ENCODE measurements at places on chromosomes 7 and 10. TPM values are rescaled to one million over a fixed set of nuclear protein-coding genes. Genes with fewer than 3 reads are reported as not detected.

DNA sequence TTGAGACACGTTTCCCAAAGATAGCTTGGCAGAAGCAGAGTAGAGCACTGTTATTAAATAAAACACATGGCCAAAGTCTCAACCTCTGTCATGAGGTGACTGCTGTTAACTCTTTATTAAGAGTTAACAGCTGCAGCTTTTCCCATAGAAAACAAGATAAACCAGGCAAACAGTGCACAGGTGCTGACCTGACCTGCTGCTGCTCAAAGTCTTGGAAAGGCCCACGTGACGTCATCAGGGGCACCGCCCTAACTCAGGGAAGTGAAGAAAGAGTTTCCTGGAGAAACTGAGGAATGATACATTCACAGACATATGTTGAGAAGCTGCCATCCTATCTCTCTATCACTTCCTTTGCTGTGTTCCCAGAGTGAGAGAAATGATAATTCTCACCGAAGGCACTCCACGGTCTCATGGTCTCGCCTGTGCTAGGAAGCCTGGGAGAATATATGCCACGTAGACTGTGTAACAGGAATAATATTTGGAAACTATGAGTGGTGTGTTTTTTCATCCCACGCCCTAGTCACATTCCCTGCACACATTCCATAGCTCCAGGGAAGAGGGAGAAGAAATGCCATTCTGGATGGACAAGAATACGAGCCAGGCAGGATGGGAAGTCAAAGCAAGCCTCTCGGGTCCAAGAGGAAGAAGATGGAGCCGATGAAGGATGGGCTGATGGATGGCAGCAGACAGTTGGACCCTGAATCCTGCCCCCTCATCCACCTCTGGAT lies 146.2 kb upstream of the NFE2L3 start:
- no peak for DNase-seq

- no peak for DNase-seq
Observed at GRCh38 chr7:27948861-27949260, 208.9 kb downstream of the TAX1BP1 start.

DNA sequence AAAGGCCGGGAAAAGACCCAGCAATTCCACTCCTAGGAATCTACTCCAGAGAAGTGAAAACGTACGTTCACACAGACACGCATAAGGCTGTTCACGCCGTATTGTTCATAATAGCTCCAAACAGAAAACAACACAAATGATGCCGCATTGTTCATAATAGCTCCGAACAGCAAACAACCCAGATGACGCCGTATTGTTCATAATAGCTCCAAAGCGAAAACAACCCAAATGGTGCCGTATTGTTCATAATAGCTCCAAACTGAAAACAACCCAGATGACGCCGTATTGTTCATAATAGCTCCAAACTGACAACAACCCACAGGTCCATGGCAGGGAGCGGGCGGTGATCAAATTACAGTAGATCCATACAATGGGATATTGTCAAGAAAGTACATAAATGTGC lies 85.2 kb upstream of the DNAAF5 start:
- no peak for DNase-seq

PKD2L1 gene
- total RNA-seq = not detected

- DNase-seq = no peak
Observed at GRCh38 chr7:22677680-22678079, 49.3 kb upstream of the IL6 start.

WASHC2A gene
- 46.7 TPM for total RNA-seq

ADAMTS14 gene
- 0.10 TPM for total RNA-seq

DNA sequence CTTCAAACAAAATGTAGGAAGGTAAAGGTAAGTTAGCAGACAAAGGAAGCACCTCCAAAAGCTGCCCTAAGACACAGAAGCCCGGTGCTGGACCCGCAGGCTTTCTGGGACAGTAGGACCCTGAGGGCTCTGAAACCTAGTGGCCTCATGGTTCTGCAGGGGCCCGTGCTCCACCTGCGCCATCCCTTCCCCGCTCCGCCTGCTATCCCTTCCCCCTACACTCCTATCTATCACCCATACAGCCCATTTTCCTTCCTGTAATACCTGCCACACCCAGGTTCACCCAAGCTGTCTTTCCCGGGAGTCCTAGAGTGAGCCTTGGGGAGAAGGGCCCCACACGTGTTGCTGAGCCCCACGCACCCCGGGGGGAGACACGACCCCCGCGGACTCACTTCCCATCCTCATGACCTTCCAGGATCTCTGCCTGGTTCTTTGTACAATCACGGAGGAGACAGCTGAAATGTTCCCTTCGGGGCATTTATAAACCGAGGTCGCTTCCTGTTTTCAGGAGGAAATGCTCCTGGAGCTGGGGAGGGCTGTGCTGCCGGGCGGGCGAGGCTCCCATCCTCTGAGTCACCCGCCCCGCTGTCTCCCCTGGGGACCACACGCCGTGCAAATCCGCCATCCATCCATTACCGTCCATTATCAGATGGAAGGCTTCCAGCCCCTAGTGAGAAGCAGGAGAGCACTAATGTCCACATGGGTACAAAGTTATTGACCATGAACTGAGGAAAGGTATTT lies 251.7 kb upstream of the PITRM1 start:
- DNase-seq = peak; percentile 78

- no peak for DNase-seq
Observed at GRCh38 chr10:30999070-30999712, 32.5 kb downstream of the ZNF438 start.

DNA sequence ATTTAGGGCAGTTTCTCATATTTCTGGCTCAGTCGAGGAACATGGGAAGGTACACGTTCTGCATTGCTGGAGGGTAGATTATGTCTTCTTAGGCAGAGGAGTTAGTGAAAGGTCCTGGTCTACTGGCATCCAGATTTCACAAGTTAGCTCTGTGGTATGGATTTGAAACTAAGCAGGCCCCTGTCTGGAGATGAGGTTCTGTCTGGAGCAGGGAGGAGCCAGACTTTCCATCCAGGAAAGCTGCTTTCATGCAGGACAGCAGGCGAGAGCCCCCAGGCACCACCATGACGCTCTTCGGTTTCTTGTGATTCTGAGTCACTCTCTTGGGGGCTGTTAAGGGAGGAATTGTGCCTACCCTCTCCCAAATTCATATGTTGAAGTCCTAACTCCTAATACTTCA lies 184.3 kb downstream of the KIAA1217 start:
- no peak for DNase-seq
